ENCODE measurements at places on chromosomes 16 and 17.

GRCh38 chr17:933312-934073 lies 46.1 kb downstream of the NXN start:
- no peak for DNase-seq

- no peak for DNase-seq
Observed at GRCh38 chr17:37781451-37781850, 36.6 kb upstream of the HNF1B start.

DNA sequence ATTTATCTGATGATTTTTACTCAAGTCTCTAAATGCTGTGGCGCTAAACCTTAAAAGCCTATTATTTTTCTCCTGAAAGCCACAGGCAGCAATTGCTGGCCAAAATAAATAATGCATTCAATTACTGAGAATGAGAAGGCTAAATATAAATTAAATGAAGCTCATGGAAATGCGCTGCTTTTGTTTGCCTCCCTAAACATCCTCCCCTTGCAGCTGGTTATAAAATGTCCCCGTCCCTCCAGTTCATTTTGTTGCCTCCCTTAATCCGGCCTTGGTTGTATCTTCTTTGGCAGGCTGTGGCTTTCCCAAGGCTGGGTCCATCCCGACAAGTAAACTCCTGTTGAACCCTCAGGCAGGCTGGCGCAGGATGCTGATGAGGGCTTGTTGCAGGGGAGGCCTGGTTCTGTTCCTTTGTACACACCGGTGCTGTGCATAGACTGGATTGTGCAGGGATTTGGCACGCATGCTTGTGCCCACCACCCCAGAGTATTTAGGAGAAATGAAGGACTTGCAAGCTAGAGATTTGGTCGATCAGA lies 62.7 kb downstream of the KNOP1 start:
- DNase-seq, result no peak

DNA sequence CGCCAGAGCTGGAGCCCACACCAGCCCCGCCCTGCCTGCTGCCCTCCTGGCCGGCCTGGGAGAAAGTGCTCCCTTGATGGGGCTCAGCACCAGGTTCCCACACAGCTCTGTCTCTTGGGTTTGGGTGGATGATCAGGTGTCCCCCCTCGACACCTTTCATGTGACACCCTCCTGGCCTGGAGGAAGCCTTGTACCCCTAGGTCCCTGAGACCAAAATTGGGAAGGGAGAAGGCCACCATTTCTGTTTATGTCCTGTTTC lies 19.4 kb upstream of the PLLP start:
- DNase-seq, result no peak

- DNase-seq, result no peak
Observed at GRCh38 chr16:74607310-74607961, 522 bp upstream of the GLG1 start.

DNA sequence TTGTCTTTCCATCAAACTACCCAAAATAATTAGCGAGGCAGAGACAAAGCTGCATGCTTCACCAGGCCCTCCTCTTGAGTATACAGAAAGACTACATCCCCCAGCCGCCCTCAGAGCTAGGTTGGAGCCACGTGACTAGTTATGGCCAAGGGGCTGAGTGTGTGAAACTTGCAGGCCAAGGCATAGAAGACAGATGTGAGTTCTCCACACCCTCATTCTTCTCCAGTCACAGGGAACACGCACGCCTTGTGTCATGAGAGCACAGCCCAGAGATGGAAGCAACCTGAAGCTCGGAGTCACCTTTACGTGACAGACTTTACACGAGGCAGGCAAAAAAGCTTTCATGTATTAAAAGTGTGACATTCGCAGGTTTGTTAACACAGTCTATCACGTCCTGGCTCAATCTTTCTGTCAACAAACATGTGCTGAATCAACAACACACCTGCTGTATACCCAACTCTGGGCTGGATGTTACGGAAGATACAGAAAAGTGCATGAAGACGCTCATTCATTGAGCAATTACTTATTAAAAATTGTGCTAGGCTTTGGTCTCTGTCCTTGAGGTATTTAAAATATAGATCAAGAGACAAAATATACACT lies 38.3 kb downstream of the STX8 start:
- DNase-seq, result no peak

DNA sequence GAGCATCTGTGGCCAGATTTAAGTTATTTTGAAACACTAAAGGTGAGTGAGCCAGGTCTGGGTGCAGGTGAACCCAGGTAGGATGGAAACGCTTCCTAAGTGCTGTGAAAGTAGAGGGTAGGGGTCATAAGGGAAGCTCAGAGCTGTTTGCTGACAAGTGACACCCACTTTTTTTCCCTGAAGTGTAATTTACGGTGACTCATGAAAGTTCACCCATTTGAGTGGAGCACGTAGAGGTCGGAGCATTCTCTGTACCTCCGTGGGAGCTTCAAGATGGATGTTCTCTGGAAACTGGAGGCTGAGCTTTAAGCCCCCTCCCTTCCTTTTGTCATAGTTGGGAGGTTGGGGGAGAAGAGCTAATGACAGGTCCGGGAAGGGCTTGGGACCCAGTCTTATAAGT lies 44.3 kb downstream of the MPRIP start:
- DNase-seq, result no peak

- peak; percentile 81 for DNase-seq
Observed at GRCh38 chr17:81328489-81328888, 33.4 kb upstream of the SLC38A10 start.

GRCh38 chr17:7408252-7408727 lies 645 bp downstream of the NLGN2 start:
- DNase-seq, result no peak

DNA sequence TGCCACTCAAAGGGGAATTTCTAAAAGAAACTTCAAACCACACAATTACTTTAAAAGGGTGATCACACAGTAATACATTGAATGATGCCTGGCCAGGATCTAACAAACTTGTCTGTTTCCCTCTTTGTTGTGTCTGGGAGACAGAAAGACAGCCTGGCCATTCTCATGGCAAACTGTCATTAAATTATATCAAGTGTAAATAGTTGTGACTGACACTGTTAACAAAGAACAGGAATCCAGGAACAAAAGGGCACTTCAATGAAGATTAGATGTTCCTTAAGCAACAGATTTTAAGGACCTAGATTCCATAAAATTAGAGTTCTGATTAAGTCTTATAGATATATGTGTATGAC lies 383.6 kb downstream of the KCNJ2 start:
- no peak for DNase-seq

- DNase-seq, result no peak
Observed at GRCh38 chr17:34246881-34247280, 8.2 kb upstream of the CCL2 start.

GRCh38 chr17:1783271-1783670 lies 21.4 kb downstream of the SERPINF1 start:
- no peak for DNase-seq

- no peak for DNase-seq
Observed at GRCh38 chr17:44837196-44837595, 7.1 kb upstream of the GJC1 start.

GRCh38 chr17:57289130-57289529 lies 32.8 kb downstream of the MSI2 start:
- no peak for DNase-seq
